Stromal cell of bone marrow (primary cell): ENCODE measurements at places on chromosomes 4 and X.

GRCh38 chr4:127416115-127416514 is 216.6 kb upstream of the INTU start:
- DNase-seq: no peak

DNA sequence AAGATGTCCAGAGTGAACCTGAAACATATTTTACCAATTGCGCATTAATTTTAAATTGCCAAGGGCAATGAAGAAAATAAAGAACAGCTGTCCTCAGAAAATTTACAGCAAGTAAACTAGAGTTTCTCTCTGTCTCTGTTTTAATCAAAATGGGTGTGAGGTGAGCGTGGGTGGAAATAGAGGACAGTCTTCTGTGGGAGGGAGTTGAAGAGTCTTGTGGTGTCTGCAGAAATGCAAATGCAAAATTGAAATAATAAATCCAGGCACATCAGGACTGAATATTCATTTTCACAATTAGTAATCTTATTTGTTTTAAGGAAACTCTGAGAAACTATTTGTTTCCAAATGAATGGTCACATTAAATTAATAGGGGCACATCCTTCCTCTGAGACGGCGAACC is 192.0 kb downstream of the ARHGAP10 start:
- no peak for DNase-seq

- DNase-seq: peak; percentile 43
Observed at GRCh38 chr4:104860238-104861123, 286.2 kb upstream of the TET2 start.

GRCh38 chr4:2860391-2861348 is 17.0 kb downstream of the ADD1 start:
- DNase-seq: no peak

DNA sequence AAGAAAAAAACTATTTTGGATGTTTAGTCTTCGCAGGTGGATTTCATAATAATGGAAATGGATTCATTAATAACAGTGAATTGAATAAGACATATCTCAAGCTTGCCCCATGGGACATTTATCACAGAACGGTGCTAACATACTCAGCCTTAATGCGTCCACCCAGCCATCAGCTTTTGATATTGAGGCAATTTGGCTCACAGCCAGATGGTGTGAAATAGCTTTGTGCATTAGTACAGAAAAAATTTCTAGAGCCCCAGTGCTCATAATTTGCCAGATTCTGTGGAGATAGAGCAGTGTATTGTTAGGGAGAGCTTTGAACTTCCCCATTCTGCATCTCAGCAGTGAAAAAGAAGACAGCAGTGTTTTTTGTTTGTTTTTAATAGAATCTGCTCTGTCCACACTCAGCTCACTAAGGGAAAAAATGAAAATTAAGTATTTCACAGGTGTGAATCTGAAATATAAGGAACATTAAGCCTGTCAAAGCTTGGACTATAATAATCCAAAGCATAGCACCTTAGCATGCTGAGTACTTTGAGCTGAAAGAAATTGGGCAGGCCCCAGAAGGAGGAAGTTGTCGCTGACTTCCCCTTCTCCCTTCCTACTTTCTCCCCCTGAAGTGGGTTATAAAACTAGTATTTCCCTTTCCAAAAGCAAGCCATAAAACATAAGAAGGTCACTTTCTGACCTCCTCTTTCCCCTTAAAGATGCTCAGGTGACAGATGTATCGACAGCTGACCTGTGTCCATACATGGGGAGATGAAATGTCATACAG is 295.8 kb downstream of the MAGEB5 start:
- no peak for DNase-seq

GRCh38 chr4:83266689-83267088 is 17.9 kb downstream of the COQ2 start:
- DNase-seq: no peak

- DNase-seq: no peak
Observed at GRCh38 chr4:128357286-128357685, 69.7 kb upstream of the PGRMC2 start.

DNA sequence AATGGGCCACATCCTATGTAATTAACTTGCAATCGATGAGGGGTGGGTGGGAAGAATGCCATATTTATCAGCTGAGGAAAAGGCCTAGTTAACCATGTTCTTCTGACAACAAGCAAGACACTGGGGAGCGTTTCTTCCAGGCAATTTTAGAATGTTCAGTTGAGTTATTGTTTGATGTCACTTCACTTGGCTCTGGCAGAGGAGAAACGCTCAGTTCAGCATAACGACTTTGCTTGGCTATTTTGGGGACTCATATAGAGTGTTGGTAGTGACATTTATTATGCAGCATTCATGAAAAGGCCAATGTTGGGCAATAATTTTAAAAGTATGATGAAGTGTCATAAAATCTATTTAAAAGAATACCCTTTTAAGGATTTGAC is 648 bp downstream of the SYNPO2 start:
- DNase-seq: no peak

GRCh38 chrX:149371986-149372385 is 133.1 kb downstream of the IDS start:
- DNase-seq: no peak

- no peak for DNase-seq
Observed at GRCh38 chr4:4980621-4981230, 38.5 kb downstream of the CYTL1 start.

- DNase-seq: peak; percentile 14
Observed at GRCh38 chr4:156378033-156378665, 424.5 kb upstream of the CTSO start.

DNA sequence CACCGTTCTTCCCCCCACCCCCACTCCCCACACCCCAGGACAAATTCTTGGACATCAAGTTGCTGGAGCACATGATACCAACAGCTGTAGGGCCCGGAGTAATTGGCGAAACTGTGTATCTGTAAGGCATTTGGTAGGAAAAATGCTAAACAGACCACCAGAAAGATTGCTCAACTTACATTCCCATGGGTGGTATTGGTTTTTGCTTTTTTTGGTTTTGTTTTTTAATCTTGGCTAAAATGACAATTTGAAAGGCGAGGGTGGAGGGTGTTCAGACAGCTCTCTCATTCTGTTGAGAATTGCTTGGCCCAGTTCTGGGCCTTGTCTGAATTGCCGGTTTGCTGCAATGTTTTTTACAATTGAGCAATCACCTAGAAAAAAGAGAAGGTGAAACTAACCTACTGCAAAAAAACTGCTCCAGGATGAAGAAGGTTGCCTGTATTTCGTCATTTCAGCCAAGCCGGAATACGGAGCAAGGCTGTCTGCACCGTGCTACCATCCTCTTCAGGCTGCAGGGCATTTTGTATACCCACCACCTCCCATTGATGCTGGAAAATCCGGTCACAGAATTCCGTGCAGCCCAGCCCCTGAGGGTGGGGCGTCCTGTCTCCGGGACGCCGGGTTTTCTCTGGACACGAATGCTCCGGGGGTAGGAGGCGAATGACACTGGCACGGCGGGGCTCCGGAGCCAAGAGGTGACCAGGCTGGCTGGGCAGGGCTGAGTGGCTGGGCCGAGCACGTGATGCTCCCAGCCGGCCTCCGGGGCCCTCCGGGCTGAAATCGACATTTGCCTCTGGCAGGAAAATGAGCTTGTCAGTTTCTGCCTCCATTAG is at the start of gene CLCN4:
Gene CLCN4 (plus strand): TSS at position 777 of the 833 bp plus-strand sequence. CDS start 28,058 bp downstream, outside the sequence.
- DNase-seq: peak; percentile 26

DNA sequence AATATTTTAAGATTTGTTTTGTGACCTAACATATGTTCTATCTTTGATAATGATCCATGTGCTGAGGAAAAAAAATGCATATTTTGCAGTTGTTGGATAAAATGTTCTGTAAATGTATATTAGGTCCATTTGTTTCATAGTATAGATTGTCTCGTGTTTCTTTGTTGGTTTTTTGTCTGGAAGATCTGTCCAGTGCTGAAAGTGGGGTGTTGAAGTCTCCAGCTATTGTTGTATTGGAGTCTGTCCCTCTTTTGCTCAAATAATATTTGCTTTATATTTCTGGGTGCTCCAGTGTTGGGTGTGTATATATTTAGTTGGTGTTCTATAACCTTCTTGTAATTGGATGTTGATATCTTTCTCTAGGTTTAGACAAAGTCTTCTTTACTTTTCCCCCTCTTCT is 53.2 kb upstream of the FRMPD3 start:
- DNase-seq: no peak

GRCh38 chrX:19514791-19515614 is at the start of gene MAP3K15:
TSS of gene MAP3K15 (minus strand) at chrX:19515508. CDS start at chrX:19515261, 247 bp downstream.
- no peak for DNase-seq

GRCh38 chrX:97740886-97741285 is 857.2 kb downstream of the RPA4 start:
- no peak for DNase-seq

GRCh38 chr4:67699603-67700002 is 1.4 kb downstream of the UBA6 start:
- no peak for DNase-seq

DNA sequence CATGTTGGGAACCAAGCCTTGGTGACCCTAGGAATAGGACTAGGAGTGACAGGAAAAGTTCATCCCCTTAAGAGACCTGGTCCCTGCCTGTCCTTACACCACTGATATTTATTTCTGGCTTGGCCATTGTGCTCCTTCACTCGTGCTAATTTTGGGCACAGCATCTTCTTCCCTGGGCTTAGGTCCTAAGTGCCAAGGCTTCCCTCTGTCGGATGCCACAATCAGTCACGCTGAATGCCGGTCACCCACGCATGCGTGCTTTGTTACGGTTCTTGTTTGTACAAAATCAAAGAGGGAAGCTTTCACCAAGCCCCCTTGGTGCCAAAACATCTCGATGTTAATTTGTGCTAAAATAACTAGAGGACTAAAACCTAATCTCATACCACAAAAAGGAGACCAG is 17.4 kb upstream of the MAP3K15 start:
- DNase-seq: no peak

- DNase-seq: no peak
Observed at GRCh38 chr4:14247767-14248166, 620.2 kb upstream of the BOD1L1 start.

DNA sequence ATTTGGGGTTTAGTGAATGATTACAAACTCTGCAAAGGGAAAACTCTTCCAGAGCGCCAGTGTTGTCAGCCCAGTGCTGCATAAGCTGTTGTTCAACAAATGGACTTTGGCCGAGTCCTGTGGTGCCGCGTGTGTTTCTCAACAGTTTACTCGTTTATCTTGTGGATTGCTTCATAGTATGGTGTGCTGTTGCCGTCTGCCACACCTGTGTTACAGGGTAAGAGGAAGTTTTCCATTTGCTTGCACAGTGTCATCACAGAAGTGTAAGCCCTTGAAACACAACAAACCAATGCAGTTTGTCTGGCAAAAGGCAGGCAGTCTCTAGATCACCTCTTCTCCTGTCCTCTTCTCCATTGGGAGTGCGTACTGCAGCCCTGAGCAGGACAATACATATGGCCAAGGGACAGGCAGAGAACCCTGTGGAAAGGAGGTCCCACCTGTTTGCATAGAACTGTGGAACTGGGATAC is 66.3 kb downstream of the DCUN1D4 start:
- no peak for DNase-seq

- no peak for DNase-seq
Observed at GRCh38 chrX:14776901-14777300, 96.0 kb downstream of the FANCB start.

GRCh38 chrX:153696100-153696499 is 8.4 kb downstream of the SLC6A8 start:
- DNase-seq: no peak

DNA sequence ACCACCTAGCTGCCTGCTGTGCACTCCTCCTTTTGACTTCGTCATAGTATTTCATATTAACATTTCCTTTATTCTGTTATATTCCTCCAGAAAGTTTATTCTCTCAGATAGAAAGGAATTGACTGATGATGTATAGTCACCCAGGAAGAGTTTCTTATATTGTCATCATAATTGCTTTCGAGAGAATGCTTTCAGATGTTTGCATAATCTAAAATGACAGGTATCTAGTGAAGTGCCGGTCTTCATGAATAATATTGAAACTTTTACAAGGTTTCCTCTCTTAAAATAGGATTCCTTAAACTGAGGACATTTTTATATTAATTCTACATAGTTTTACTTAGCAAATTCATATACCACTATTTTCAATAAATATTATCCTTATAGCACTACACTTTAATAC is 10.1 kb downstream of the SEC24D start:
- no peak for DNase-seq

GRCh38 chrX:2478546-2479419 is 22.0 kb downstream of the DHRSX start:
- DNase-seq: no peak

- DNase-seq: no peak
Observed at GRCh38 chr4:26052663-26053541, 138.9 kb downstream of the SMIM20 start.

GRCh38 chr4:165504184-165504583 is 125.4 kb downstream of the CPE start:
- no peak for DNase-seq

- no peak for DNase-seq
Observed at GRCh38 chrX:26788402-26788998, 572.5 kb downstream of the MAGEB5 start.

DNA sequence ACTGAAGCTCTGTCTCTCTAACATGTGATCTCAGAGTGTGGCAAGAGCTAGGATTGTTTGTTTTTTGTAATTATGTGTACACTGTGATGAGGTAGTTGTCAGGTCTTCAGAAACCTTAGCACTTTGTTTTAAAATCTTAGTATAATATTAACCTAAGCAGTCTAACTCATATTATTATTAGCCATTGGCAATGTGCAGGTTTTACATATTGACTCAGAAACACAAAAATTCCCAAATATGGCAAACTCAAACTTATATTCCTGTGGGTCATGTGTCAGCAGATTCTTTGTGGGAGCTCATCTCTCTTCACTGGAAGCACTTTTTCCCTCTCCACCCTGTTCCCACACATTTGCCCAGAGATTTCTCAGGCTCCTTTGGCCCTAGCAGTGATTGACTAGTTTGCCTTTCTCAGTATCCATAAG is 8.2 kb upstream of the PWWP3B start:
- DNase-seq: no peak

- DNase-seq: no peak
Observed at GRCh38 chrX:120251471-120252011, 929 bp downstream of the ZBTB33 start.

- DNase-seq: no peak
Observed at GRCh38 chrX:10554612-10555270, 65.6 kb downstream of the MID1 start.

GRCh38 chr4:54233277-54233696 is 4.2 kb downstream of the PDGFRA start:
- DNase-seq: no peak

DNA sequence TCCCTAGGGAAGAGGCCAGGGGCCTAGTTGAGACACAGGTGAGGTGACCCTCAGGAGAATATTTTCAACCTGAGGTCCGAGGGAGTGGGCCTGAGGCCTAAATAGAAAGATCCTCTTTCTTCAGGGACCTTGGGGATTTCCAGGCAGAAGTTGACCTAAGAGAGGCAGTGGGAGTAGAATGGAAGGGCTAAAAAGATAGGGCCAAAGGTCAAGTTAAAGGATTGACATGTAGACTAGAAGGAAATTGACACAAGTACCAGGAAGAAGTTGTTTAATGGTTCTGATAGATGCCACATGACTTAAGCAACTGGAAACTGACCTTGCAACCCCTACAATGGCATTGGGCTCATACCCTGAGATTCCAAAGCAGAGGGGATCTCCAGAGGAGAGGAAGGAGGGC is 76.9 kb downstream of the SHROOM3 start:
- DNase-seq: no peak

- DNase-seq: no peak
Observed at GRCh38 chr4:99458911-99459447, 23.8 kb upstream of the ADH7 start.
